ENCODE measurements at places on chromosomes 5 and 9. TPM values are rescaled to one million over a fixed set of nuclear protein-coding genes. Genes with fewer than 3 reads are reported as not detected.

Gene ST8SIA4
- total RNA-seq: 54.4 TPM

Gene SLC34A3
- not detected for total RNA-seq

Gene OR1J2
- not detected for total RNA-seq

Gene LCN6
- total RNA-seq: 2.0 TPM

Gene FAXDC2
- total RNA-seq: 28.9 TPM

Gene LPAR1
- 33.7 TPM for total RNA-seq

Gene GNA14
- 11.1 TPM for total RNA-seq

Gene ITK
- 49.9 TPM for total RNA-seq

Gene SCGB3A2
- not detected for total RNA-seq

Gene IFNA13
- 0.25 TPM for total RNA-seq

Gene SVEP1
- 23.6 TPM for total RNA-seq

Gene REEP2
- 0.41 TPM for total RNA-seq

Gene CD274
- total RNA-seq: 24.3 TPM

Gene TEK
- total RNA-seq: 58.7 TPM

Gene ANKRD34B
- 0.74 TPM for total RNA-seq

Gene HK3
- total RNA-seq: 167 TPM

Gene SLC4A9
- 0.15 TPM for total RNA-seq

Gene PGM5
- 22.2 TPM for total RNA-seq

Gene NUTM2G
- total RNA-seq: not detected

Gene ACTBL2
- total RNA-seq: not detected

Gene PCDHB5
- 2.4 TPM for total RNA-seq

Gene PALM2AKAP2
- total RNA-seq: 1.2 TPM

Gene ACOT12
- total RNA-seq: not detected

Gene ADGRV1
- 0.44 TPM for total RNA-seq

Gene OR13J1
- total RNA-seq: not detected

Gene DOK3
- 206 TPM for total RNA-seq

Gene C9orf153
- 0.30 TPM for total RNA-seq

Gene LCN9
- total RNA-seq: not detected

Gene TAF11L11
- not detected for total RNA-seq

Gene SMIM33
- total RNA-seq: 0.24 TPM

Gene FOXD4L3
- not detected for total RNA-seq

Gene FOCAD
- 16.4 TPM for total RNA-seq

Gene MYORG
- total RNA-seq: 1.2 TPM

Gene RPL7A
- 1,511 TPM for total RNA-seq

Gene PSD2
- total RNA-seq: 0.28 TPM

Gene RAI14
- 141 TPM for total RNA-seq

Gene ARL10
- total RNA-seq: 9.0 TPM

Gene TAF1L
- not detected for total RNA-seq

Gene SAPCD2
- total RNA-seq: 6.0 TPM

Gene ADAMTS19
- total RNA-seq: not detected

Gene PURA
- 29.5 TPM for total RNA-seq

Gene GARIN3
- not detected for total RNA-seq

Gene PCDHGB5
- 6.0 TPM for total RNA-seq

Gene LCN1
- total RNA-seq: not detected

Gene CDX1
- not detected for total RNA-seq

Gene ARHGEF28
- 17.5 TPM for total RNA-seq

Gene PHF24
- total RNA-seq: 0.37 TPM

Gene HCN1
- total RNA-seq: not detected

Gene SPAAR
- 0.68 TPM for total RNA-seq

Gene OBP2B
- 0.95 TPM for total RNA-seq

Gene TMEM174
- not detected for total RNA-seq

Gene DIMT1
- 24.8 TPM for total RNA-seq

Gene MBLAC2
- total RNA-seq: 11.8 TPM

Gene SYK
- 119 TPM for total RNA-seq

Gene ECSCR
- total RNA-seq: 18.6 TPM

Measured in spleen (tissue), 13 donors.